ENCODE measurements at places on chromosomes 1 and 21.

GRCh38 chr21:29121759-29122158 lies 8.7 kb upstream of the MAP3K7CL start:
- no peak for DNase-seq

- DNase-seq, result no peak
Measured at GRCh38 chr1:28159680-28160079, 16.8 kb downstream of the PTAFR start.

- no peak for DNase-seq
Measured at GRCh38 chr1:154972213-154972516, 1.6 kb upstream of the SHC1 start.

DNA sequence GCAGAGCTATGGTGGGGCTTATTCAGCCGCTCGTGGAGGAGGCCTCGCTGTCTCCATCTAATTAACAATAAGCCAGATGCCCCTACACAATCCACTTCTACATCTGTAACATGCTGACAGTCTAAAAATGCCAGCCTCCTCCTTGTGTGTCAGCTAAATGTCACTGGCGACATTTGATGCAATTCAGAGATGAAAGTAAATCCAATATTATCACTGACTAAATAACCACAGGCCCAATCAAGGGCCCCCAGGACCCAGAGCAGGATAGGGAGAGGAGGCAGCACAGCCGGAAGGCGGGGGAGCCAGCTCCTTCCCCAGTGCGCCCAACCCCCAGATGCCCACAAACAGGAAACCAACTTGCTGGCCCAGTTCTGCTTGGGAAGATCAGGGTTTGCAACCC lies 76.6 kb downstream of the DMRTA2 start:
- no peak for DNase-seq

GRCh38 chr1:231364192-231364591 lies 26.1 kb downstream of the SPRTN start:
- DNase-seq, result no peak
